ENCODE measurements at places on chromosomes 13 and 19.
A peak's percentile ranks its signal among the peaks of the same experiment; 100 is the strongest.

GRCh38 chr13:78611040-78611439 lies 7.7 kb upstream of the POU4F1 start:
- DNase-seq = no peak

DNA sequence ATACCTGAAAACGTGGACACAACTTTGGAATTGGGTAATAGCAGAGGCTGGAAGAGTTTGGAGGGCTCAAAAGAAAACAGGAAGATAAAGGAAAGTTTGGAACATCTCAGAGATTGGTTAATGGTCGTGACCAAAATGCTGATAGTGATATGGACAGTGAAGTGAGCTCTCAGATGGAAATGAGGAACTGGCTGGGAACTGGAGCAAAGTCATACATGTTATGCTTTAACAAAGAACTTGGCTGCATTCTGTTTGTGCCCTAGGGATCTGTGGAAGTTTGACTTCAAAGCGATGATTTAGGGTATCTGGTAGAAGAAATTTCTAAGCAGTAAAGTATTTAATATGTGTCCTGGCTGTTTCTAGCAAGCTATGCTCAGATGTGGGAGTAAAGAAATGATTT lies 136.2 kb downstream of the DNAJC3 start:
- DNase-seq = no peak

DNA sequence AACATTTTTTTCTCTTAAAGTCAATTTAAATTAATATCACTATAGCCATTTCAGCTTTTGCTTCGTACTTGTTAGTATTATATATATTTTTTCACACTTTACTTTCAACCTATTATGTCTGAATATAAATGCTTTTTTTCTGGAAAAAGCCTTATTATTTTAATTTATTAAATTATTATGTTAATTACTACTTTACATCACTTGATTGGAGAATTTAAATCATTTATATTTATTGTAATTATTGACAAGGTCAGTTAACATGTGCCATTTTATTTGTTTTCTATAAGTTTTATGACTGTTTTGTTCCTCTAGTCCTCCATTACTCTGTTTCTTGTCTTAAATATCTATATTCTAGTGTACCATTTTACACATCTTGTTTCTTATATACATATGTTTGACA lies 1333.4 kb upstream of the MIR17HG start:
- DNase-seq = no peak

- no peak for DNase-seq
These were observed 622 bp upstream of the RBM42 start for GRCh38 chr19:35628264-35628564.

- DNase-seq = no peak
These were observed 46.0 kb upstream of the ZNF681 start for GRCh38 chr19:23804676-23805075.

- DNase-seq = no peak
These were observed 291.4 kb downstream of the IRS2 start for GRCh38 chr13:109494925-109495369.

- no peak for DNase-seq
These were observed 4.9 kb upstream of the SLC25A15 start for GRCh38 chr13:40784540-40784939.

- no peak for DNase-seq
These were observed 10.2 kb upstream of the KPTN start for GRCh38 chr19:47494211-47494547.

GRCh38 chr13:112764864-112765561 lies 75.2 kb downstream of the ATP11A start:
- no peak for DNase-seq

GRCh38 chr19:10013316-10013715 lies at the start of gene RDH8:
Gene RDH8 (plus strand): TSS chr19:10013483. CDS start chr19:10013498, 15 bp downstream.
- no peak for DNase-seq

GRCh38 chr19:38514812-38515633 lies 81.5 kb downstream of the RYR1 start:
- peak; percentile 45 for DNase-seq

- no peak for DNase-seq
These were observed 3.1 kb downstream of the C19orf25 start for GRCh38 chr19:1475751-1476437.

GRCh38 chr13:48576448-48577010 lies 43.6 kb upstream of the RCBTB2 start:
- peak; percentile 48 for DNase-seq

DNA sequence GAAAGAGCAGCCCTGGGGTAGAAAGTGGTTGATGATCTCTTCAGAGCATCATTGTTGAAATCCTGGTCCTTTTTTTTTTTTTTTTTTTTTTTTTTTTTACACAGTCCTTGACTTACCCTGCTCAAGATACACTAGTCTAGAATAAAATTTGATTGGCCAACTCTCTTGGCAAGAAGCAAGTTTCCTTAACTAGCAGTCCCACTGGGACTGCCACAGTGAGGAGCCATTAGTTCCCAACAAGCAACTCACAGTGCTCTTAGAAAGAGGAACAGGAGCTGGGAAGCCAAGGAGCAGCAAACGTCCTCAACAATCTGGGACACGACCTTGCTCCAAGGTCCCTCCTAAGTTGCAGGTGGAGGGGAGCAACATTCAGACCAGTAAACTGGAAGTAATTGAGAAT lies 47.9 kb upstream of the INTS6 start:
- DNase-seq = no peak

DNA sequence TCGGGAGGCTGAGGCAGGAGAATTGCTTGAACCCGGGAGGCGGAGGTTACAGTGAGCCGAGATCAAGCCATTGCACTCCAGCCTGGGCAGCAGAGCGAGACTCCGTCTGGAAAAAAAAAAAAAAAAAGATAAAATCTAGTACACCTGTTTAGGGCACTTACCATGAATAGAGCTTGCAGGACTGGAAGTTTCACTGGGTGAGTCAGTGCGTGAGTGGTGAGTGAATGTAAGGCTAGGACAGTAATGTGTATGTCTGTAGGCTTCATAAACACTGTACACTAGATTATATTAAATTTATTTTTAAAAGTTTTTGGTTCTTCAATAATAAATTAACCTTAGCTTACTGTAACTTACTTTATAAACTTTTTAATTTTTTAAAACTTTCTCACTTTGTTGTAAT lies 22.9 kb downstream of the PPP5C start:
- no peak for DNase-seq

- no peak for DNase-seq
These were observed 175.4 kb upstream of the RFC3 start for GRCh38 chr13:33642374-33643065.

GRCh38 chr13:42275098-42275471 lies 3.1 kb downstream of the AKAP11 start:
- DNase-seq = no peak

- no peak for DNase-seq
These were observed 622.6 kb upstream of the PCDH20 start for GRCh38 chr13:62038214-62038613.

GRCh38 chr19:58307736-58308135 lies 2.6 kb downstream of the ERVK3-1 start:
- no peak for DNase-seq

- DNase-seq = no peak
These were observed 6.4 kb downstream of the KLF2 start for GRCh38 chr19:16330806-16331690.

GRCh38 chr19:56312787-56313657 lies 1.6 kb downstream of the ZSCAN5A start:
- DNase-seq = no peak

GRCh38 chr13:26656919-26657318 lies 99.4 kb downstream of the WASF3 start:
- DNase-seq = no peak

DNA sequence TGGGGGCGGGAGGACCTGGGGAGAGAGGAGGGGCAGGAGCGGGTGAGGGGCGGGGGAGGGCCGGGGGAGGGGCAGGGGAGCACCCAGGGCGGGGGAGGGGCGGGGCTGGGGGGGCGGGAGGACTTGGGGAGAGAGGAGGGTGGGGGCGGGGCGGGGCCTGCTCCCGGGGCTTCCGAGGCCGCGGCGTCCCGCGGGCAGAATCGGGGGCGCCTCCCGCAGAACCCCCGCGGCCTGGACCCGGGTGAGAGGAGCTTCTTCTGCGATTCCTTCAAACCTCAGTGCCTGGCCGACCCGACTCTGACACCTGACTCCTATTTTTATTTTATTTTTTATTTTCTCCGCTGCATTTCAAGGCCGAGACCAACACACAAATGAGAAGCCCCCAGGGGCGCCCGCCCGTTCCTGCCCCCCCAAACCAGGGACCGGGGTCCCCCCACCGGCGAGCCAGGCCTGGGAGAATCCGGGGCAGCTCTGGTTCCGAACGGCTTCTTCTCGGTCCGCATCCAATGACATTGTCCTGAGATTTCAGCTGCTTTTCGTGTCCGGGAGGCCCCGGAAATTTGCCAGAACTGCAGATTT lies 470 bp upstream of the GRTP1 start:
- DNase-seq = no peak

- no peak for DNase-seq
These were observed 33.2 kb upstream of the PEPD start for GRCh38 chr19:33554821-33555220.

GRCh38 chr13:80399340-80400163 lies 58.6 kb upstream of the SPRY2 start:
- no peak for DNase-seq

GRCh38 chr13:113660066-113660465 lies 2.1 kb upstream of the ATP4B start:
- DNase-seq = no peak

DNA sequence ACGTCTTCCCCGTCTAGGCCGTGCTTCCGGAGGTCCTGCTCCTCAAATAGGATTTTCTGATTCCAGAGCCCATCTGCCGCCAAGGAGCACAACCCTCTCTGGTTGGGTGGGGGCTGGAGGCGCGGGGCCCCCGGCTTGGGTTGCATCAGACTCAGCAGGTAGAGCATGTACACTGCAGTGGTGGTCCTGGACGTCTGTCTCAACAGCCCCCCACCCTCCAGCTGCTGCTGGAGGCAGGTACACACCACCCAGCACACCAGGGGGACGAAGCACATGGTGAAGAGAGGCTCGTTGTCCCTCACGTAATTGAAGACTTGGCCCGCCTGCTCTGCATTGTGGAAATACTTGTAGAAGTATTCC lies 13.9 kb downstream of the NLRP12 start:
- no peak for DNase-seq

DNA sequence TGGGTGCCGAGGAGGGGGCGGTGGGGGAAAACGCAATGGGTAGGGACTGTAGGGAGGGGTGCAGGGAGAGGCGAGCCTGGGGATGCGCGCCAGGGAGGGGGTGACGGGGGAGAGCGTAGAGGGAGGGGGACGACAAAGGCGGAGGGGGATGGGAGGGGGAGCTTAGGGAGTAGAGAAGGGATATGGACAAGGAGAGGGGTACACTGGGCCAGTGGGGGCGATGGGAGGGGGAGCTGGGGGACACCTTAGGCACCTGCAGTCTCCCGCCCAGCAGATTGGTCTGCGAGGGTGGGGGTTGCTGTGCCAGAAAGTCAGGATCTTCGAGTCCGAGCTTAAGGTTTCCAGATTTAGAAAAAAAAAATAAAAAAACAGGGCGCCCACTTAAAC lies 15.7 kb downstream of the CCDC124 start:
- peak; percentile 99 for DNase-seq

- DNase-seq = no peak
These were observed 15.9 kb upstream of the GAS6 start for GRCh38 chr13:113879494-113880360.

DNA sequence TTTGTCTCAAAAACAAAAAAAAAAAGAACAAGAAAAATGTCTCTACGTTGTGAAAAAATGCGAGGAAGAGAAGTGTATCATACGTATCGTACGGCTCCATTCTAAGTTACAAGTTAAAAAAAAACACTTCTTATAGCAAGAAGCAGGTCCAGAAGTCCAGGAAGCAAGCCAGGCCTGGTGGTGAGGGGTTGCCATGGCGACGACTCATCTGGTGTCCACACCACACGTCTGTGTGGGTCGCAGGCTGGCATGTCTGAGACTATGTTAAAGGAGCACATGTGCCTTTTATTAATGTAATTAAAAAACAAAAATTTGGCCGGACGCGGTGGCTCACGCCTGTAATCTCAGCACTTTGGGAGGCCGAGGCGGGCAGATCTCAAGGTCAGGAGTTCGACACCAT lies 5.9 kb downstream of the MED16 start:
- DNase-seq = no peak

DNA sequence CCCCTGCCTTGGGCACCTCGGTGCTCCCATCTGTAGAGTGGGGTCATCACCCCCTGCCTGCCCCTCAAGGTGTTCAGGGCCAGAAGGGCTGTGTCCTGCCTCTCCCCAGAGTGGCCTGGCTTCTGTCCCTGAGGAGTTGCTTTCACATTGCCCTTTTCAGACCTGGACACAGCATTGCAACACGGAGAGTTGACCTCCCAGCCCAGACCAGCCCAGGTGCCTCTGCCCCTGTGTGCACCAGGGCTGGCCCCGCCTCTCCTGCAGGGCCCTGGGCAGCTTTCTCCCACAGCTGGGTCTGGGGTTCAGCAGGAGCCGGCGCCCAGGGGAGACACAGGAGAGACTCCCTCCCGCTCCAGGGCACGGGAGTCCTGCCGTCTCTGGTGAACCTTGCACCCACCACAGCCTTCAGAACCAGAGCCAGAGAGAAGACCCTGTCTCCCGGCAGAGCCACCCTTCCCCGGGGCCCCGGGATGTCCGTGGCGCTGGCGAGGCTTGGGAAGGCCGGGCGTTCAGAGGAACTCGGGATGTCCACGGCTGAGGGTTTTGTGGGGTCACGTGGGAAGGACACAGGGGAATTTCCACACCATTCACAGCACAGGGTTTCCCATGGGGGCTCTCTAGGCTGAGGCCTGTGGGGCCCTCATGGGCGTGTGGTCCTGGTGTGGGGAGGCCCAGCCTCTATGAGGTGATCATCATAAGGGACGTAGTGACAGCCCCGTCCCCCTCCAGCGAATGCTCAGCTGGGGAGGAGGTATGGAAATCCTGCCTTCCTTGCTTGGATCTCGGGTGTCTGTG lies 23.2 kb downstream of the C13orf46 start:
- DNase-seq = no peak

DNA sequence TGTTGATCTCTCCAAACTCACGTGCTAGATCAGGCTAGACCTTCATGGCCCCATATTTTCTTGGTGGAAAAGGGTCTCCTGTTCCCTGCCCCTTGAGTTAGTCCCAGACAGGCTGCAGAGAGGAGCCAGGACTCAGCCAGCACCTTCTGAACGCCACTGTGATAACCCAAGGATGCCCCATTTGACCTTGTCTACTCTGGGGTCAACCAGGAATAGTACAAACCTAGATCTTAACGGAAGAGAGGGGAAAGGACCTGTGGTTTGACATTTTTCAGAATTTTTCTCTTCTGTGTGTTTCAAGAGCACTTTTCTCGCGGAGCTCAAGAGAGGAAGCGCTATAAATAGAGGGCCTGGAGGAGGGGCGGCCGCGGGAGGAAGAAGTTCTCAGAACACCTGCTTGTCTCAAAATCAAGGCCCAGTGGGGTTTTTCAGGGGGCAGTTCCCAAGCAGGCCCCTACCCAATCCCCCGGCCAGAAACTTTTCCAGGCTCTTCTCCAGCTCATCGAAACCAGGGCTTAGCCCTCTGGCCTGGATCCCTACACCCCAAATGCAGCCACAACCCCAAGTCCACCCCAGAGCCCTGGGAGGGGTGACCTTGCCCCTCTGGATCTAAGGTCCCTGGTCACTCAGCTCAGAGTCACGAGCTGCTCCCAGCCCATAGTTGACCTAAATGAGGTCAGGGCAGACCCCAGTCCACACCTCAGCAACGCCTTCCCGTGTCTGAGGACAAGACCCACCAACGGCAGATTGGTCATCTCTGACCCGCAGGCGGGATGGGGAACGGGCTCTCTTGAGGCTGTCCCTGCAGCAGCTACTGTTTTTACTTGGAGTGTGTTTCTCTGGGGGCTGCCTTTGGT lies 75.6 kb upstream of the TM9SF2 start:
- DNase-seq = no peak
